AML-193 (cell line): ENCODE measurements at places on chromosomes 3 and 15.

GRCh38 chr3:39102504-39103323 is 4.7 kb downstream of the GORASP1 start:
- DNase-seq, result no peak

DNA sequence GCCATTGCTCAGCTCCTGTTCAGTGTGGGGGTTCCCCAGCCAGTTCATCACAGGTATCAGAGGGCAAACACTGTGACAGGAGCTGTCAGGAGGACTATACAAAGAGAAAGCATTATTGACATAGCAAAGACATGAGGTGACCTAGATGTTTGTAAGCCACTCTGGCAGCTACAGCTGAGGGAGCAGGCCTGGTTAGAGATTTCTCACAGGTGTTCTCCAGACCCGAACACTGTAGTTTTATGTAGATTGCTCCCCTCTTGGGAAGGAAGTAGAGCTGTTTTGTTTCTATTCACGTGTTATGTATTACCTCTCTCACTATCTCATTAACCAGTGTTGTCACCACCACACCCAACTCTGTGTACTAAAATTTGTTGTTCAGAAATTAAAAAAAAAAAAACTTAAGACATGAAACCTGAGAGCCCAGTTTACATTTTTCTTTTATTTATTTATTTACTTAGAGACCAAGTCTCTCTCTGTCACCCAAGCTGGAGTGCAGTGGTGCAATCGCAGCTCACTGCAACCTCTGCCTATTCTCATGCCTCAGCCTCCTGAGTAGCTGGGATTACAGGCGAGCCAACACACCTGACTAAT is 123.7 kb downstream of the RBPMS2 start:
- no peak for DNase-seq

- DNase-seq, result peak; percentile 32
Observed at GRCh38 chr3:37171144-37171543, 3.2 kb downstream of the LRRFIP2 start.

GRCh38 chr3:12461097-12461649 is 23.1 kb upstream of the TSEN2 start:
- no peak for DNase-seq

- DNase-seq, result no peak
Observed at GRCh38 chr3:32383136-32383711, 8.4 kb upstream of the CMTM7 start.

GRCh38 chr3:105806359-105806758 is 62.5 kb downstream of the CBLB start:
- peak; percentile 84 for DNase-seq

DNA sequence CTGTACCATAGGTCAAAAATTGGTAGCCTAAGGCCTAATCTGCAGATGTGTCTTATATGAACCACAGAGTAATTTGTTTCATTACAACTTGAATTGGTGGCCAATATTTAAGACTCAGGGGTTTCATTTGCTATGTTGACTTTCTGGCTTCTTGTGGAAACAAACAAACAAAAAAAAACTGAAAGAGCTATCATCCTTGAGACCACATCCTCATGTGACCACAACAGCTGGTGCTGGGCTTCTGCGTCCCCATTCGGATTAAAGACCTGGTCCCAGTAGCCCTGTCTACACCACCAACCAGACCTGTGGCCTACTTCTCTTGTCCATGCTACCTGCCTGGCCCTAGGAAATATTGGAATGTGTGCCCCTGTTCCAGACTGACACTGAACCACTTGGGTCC is 61.7 kb downstream of the STRIT1 start:
- no peak for DNase-seq

DNA sequence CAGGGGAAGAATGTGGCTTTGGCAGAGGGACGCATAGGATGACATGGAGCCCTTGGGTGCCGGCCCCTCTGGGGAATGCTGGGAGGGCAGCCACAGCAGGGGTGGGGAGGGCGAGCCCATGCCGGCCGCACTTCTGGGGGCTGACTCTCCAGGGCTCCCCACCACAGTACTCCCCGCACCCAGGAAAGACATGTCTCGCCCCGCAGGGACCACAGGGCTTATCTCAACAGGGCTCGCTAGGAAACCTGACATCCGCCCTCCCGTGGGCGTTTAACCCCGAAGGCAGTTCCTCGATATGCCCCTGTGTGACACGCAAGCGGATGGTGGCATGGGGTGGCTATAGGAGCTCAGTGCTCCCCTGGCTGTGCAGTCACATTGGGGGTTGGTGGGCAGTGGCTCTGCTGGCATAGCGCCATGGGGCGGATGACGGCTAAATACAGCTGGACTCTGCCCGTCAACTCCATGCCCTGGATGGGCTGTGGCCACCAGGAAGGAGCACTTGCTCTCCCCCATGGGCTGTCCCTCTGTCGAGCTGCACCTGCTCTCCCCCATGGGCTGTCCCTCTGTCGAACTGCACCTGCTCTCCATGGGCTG is 141.4 kb downstream of the ADAMTS17 start:
- no peak for DNase-seq

DNA sequence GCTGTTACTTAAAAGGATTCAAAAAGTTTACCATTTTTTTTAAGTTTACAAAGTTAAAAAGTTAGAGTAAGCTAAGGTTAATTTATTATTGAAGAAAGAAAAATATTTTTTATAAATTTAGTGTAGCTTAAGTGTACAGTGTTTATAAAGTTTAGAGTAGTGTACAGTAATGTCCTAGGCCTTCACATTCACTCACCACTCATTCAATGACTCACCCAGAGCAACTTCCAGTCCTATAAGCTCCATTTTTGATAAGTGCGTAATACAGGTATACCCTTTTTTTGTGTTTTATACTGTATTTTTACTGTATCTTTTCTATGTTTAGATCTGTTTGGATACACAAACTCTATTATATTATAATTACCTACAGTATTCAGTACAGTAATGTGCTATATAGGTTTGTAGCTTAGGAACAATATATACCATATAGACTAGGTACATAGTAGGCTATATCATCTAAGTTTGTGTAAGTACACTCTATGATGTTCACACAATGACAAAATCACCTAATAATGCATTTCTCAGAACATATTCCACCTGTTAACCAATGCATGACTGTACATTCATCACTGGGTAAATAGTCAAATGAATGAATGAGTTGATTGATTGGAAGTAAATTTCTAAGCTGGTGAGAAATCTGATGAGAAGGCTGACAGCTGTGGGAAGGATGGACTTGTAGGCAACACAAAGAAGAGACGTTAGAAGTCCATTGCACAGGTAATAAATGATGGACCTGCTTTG is 95.2 kb upstream of the CDIN1 start:
- no peak for DNase-seq

DNA sequence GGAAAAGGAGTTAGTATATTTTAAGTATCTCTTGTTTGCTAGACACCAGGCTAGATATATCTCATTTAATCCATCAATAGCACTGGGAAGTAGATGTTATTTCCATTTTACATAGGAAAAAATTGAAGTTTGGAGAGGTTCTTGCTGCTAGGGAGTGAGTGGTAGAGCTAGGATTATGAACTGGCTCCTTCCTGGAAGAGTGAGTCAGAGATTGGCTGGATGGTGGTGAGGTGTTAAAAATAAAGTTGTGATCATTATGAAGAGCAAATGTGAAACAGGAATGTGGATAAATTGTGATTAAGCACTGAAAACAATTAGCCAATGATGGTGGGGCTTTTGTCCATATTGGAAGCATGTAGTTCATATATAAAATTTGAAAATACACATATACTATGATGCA is 234.2 kb downstream of the WNT5A start:
- DNase-seq, result no peak

GRCh38 chr3:181726351-181727330 is 14.9 kb downstream of the SOX2 start:
- DNase-seq, result no peak

- DNase-seq, result no peak
Observed at GRCh38 chr15:85073556-85074194, 92.0 kb downstream of the PDE8A start.

DNA sequence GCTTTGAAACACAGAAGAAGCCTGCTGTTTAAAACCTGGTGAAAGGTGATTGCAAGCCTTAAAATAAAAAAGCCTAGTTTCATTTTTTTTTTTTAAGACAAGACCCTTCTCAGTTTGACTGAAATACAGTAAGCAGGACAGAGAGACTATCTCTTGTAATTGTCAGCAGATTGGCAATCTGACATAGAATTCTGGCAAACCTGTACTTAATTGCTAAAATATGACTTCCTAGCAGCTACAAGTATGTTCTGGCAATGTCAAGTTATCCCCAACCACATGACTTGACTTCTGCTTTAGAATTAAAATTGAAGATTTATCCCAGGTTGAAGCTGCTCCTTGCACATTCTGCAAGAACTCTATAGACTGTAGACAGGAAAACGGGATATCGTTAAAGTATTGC is 232.8 kb upstream of the NR2F2 start:
- DNase-seq, result no peak

GRCh38 chr3:10542518-10542917 is 37.1 kb upstream of the ATP2B2 start:
- DNase-seq, result no peak
